ENCODE measurements at places on chromosomes 12 and 14.

DNA sequence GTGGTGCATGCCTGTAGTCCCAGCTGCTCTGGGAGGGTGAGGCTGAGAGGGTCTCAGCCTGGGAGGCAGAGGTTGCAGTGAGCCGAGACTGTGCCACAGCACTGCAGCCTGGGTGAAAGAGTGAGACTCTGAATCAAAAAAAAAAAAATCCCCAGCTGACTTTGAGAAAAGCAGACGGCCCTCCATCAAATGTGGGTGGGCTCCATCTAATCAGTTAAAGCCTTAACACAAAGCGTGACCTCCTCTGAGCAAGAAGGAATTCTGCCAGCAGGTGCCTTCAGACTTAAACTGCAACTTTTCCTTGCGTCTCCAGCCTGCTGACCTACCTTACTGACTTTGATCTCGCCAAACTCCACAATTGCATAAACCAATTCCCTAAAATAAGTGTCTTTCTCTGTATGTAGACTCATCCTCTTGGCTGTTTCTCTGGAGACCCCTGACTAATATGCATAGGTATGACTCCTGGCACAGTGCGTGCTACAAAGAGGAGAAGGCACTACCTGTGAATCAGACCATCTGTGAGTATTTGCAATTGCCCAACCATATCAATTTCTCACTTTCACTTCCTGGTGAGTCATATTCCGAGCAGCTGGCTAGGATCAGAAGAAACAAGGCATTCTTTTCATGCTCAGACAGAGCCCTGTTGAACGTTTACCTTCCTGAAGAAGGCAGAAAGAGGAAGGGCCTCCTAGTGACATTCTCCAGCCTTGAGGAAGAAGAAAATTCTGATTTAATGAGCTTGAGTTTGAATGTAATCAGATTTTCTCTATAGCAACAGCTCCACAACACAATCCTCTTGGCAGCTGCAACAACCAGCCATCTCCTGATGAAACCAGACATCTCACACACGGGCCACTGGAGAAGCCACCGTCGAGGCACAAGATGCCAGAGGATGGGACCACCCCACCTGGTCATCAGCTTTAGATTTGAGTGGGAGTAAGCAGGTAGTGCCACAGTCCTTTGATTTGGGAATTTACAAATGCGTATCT lies 54.3 kb downstream of the CLMN start:
- peak; percentile 89 for DNase-seq

DNA sequence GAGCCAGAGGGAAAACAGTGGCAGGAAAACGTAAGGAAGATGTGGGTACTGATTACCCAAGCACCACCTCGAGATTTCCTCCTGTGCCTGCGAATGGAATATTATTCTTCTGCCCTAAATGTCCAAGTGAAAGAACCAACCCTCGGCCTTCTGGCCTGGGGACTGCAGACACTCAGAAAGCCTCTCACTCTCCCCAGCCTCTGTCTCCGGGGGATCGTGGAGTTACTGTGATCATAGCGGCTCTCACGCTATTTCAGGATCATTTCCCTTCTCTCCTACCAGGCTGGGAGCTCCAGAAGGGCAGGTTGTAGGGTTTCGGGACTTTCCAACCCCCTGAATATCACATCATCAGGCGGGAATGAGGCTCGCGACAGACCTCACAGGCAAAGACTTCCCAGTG lies 68.9 kb downstream of the KDM2B start:
- DNase-seq = no peak

DNA sequence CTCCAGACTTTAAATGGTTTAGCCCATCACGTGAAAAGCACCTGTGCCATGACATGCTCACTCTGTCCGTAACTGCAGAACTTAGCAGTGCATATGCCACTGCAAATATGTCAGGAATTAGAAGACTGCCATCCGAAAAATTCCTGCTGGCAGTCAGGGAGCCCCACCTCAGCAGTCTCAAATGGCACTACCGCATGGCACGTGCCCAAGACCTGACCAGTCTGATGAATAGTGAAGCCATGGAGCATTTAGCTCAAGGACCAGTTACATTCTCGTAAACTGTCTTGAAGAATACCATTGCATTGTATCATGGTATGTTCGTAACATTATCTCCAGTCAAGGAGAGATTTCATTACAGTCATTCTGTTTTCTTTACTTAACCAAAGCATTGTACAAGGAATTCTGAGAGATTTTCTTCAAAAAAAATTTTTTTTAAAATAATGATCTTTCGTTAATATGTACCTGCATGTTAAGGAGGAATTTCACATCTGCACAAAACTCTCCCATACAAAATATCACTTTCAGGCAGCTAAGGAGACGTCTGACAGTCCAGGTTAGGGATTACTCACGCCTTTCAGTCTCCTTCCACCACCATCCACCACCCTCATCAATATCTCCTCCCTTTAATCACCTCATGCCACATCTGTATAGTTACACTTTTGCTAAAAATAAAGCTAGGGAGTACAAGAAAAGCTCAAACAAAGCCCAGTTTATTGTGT lies 138.5 kb downstream of the ANO2 start:
- no peak for DNase-seq

DNA sequence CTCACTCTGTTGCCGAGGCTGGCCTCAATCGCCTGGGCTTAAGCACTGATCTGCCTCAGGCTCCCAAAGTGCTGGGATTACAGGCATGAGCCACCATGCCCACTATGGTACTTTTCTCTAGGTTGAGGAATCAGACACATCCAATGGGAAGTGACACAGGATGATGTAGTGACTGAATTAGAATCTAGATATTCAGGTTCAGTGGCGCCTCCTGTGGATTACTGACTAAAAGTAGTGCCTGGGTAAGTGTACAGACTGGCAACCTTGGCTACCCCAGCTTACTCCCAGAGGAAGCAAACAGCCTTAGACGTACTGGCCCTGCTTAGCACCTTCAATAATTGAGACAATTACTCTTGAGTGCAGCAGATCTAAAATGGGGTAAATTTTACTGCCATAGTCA lies 22.8 kb downstream of the GALNT8 start:
- no peak for DNase-seq

- no peak for DNase-seq
Measured at GRCh38 chr14:50447461-50447860, 50.8 kb upstream of the CDKL1 start.

- DNase-seq = no peak
Measured at GRCh38 chr12:3540387-3540990, 49.5 kb downstream of the PRMT8 start.

GRCh38 chr14:70753518-70753953 lies 55.8 kb downstream of the MAP3K9 start:
- DNase-seq = no peak

DNA sequence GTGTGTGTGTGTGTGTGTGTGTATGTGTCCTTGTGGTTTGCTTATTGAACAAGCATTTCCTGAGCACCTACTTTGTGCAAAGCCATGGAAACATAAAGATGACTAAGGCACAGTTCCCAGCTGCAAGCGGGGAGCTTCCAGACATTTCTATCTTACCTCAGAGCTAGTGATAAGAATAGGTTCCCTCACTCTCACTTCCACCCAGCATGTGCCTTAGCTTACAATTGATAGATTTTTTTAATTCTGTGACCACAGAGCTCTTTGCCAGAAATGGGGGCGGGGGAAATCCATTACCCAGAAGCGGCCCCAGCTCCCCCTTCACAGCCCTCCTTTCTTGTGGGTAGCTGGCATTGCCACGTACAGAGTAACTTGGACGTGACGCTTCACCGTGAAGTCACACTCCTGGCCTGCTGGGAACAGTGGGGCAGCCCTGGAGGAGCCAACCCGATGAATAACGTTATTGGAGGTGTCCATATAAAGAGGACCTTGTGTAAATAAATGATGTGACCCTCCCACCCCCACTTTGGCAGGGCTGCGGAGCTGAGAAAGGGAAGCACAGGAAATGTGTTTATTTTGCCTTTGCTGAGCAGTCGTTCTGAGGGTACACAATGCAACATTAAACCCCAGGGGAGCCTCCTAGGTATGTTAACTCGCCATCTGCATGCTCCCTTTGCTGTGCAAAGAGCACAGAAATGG lies 238.9 kb downstream of the CHST11 start:
- DNase-seq = peak; percentile 53

DNA sequence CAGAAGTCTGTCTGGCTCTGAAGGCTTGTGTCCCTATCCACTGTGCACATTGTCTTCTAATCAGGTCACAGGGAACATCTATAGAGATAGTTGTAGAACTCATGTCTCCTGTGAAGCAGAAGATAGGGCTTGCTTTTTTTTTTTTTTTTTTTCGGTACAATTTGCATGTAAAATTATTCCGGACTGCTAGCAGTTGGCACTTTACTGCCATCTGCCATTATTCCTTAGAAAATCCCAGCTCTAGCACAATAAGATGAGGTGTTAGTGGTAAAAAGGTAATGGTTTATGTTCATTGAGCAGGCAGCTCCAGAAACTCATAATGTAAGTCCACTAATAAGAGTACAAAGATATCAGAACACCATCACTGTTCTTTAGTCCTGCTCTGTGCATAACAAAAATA lies 8.7 kb downstream of the MYRFL start:
- DNase-seq = no peak

DNA sequence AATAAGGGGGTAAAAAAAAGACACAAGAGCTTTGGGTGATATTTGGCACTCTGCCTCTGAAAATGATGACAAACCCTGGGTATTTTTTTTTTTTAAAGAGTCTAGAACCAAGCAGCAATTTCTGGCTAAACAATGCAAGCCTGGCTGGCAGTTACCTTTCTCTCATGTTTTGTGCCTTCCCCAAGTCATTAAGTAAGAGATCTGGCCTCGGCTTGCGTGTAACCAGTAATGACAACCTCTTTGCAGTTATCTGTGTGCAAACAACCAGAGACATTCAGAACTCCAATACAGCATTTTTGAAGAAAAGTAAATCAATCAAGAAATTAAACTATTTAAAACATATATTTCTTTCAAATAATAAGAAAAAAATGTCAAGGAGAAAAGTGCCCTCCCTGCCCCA lies 167.5 kb downstream of the KCNC2 start:
- DNase-seq = no peak

DNA sequence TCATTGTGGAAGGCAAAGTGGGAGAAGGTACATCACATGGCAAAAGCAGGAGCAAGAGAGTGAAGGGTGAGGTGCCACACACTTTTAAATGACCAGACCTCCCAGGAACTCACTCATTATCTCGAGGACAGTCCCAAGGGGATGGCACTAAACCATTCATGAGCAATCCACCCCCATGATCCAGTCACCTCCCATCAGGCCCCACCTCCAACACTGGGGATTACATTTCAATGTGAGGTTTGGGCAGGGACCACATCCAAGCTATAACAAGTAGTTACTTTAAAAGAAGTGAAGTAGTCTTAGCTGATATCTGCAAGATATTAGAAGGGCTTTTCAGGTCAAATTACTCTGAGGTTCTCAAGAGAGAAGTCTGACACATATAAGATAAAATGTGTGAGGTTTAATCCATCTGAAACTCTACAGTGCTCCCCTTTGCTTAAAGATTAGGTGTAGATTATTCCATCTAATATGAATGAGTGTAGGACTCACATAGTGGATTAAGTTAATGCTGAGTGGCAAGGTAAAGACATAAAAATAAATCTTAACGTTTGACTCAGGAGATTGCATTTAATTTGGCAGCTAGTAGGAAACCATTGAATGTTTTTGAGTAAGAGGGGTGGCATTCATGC lies 130.8 kb downstream of the TMX1 start:
- DNase-seq = no peak

All from COLO829 (cell line).